ENCODE measurements at places on chromosomes 3 and 15. TPM values are rescaled to one million over a fixed set of nuclear protein-coding genes. Genes with fewer than 3 reads are reported as not detected.

The EXD1 gene
- polyA plus RNA-seq: not detected

The NANOGP8 gene
- not detected for polyA plus RNA-seq

The SEMA7A gene
- 6.1 TPM for polyA plus RNA-seq

The GPR62 gene
- polyA plus RNA-seq: 0.38 TPM

- DNase-seq: no peak
Observed at GRCh38 chr3:196075013-196075412, 6.9 kb downstream of the TFRC start.

- no peak for DNase-seq
Observed at GRCh38 chr3:113695431-113695785, 1.0 kb downstream of the USF3 start.

- no peak for DNase-seq
Observed at GRCh38 chr3:188407158-188407880, 253.4 kb downstream of the LPP start.

GRCh38 chr3:28316226-28316625 lies 32.3 kb upstream of the ZCWPW2 start:
- DNase-seq: no peak

- DNase-seq: no peak
Observed at GRCh38 chr15:100571592-100572167, 30.3 kb downstream of the LINS1 start.
